ENCODE measurements at places on chromosomes 5 and 9. TPM values are rescaled to one million over a fixed set of nuclear protein-coding genes. Genes with fewer than 3 reads are reported as not detected.
A peak's percentile ranks its signal among the peaks of the same experiment; 100 is the strongest.

DNA sequence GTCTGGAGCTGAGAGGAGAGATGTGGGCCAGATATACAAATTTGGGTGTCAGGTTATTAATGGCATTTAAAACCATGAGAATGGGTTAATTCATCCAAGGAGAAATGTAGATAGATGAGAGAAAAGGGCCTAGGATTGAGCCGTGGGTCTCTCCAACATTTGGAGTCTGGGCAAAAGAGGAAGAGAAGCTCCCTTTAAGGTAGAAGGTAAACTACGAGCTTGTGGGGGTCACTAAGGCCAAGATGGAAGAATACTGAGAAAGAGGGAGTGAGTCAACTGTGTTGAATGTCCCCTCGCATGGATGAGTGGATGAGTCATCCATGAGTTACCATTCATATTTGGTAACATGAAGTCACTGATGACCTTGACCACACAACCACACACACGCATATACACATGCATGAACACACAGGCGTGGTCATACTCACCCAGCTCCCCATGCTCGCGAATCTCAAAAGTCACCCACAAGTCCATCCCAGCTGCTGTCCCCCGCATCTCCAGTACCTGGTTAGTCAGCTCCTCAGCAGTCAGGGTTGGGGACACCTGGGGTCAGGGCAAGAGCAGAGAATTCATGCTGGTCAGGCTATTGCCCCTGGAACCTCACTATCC, 6.8 kb upstream of the FCHSD1 start:
- peaks cover 3% of the 10 kb centered on the region for H3K36me3 ChIP-seq
- H3K4me1 ChIP-seq = peaks cover 8% of the 10 kb centered on the region
- no peak for DNase-seq
- H3K4me3 ChIP-seq = no peak overlapping the region
- peak overlapping the region; percentile 18 for H3K27ac ChIP-seq

- no peaks in the 10 kb centered on the region for H3K27me3 ChIP-seq
- no peak overlapping the region for H3K27ac ChIP-seq
- peaks cover 5% of the 10 kb centered on the region for H3K4me1 ChIP-seq
Observed at GRCh38 chr9:131049829-131050715, 41.1 kb downstream of the LAMC3 start.

GRCh38 chr5:32384621-32385020, 59.9 kb downstream of the ZFR start:
- H3K36me3 ChIP-seq = peaks cover 21% of the 10 kb centered on the region
- H3K4me1 ChIP-seq = peaks cover 3% of the 10 kb centered on the region
- no peaks in the 10 kb centered on the region for H3K27me3 ChIP-seq
- H3K4me3 ChIP-seq = no peak overlapping the region
- no peak for DNase-seq
- H3K27ac ChIP-seq = no peak overlapping the region

TMEM232 gene
- 3.8 TPM for total RNA-seq

OLFM1 gene
- 1.2 TPM for total RNA-seq

GPR150 gene
- total RNA-seq = 0.33 TPM

DNA sequence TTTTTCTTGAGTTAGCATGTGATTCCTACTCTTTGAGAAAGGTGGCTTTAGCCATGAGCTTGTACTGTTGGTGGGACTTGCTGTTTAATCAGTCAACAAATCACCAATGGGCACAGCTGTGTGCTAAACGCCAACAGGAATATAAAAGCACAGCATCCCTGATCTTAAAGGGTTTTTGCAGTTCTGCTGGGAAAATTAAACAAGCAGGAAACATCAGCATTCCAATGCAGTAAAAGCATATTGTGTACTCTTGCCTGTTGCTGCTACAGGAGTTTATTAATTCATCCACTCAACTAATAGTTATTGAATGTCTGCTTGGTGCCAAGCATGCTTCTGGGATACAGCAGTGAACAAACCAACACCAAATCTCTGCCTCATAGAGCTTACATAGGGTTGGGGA, 27.4 kb upstream of the F2RL1 start:
- peak overlapping the region; percentile 92 for H3K27ac ChIP-seq
- H3K4me3 ChIP-seq = no peak overlapping the region
- DNase-seq = no peak
- no peaks in the 10 kb centered on the region for H3K36me3 ChIP-seq
- H3K27me3 ChIP-seq = no peaks in the 10 kb centered on the region
- H3K4me1 ChIP-seq = peaks cover 55% of the 10 kb centered on the region

DNA sequence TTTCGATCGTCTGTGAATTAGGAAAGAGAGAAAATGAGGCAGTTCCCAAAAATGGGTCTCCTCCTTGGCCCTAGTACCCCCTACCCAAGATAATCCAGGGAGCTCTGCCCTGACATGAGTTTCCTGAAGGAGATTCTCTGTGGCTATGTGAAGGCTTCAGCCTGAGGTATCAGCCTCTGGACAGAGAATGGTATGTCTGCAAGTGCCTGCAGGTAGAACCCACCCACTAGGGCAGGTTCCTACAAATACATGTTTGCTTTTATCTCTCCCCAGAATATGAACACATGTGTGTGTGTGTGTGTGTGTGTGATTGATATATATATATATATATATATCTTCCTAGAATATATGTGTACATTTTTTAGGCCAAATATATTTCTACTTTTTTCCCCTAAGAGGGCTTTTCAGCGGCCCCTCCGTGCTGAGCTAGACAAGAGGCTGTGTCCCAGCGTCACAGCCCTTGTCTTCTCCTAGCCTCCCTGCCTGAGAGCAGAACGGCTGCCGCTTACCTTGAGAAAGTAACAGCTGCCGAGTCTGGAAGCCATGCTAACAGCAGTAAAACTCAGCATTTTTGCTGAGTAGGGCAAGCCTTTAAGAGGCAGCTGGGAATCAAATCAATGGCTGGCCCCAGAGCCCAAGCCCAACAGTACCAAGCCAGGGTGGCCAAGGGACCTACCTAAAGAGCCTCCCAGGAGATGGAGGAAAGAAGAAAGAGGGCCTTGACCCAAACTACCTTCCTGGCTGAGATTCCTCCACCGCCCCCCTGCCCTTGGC, 2.1 kb downstream of the BRINP1 start:
- no peak for DNase-seq
- peaks cover 43% of the 10 kb centered on the region for H3K27me3 ChIP-seq
- H3K4me1 ChIP-seq = peaks cover 13% of the 10 kb centered on the region
- no peaks in the 10 kb centered on the region for H3K36me3 ChIP-seq
- H3K4me3 ChIP-seq = no peak overlapping the region
- no peak overlapping the region for H3K27ac ChIP-seq

DNA sequence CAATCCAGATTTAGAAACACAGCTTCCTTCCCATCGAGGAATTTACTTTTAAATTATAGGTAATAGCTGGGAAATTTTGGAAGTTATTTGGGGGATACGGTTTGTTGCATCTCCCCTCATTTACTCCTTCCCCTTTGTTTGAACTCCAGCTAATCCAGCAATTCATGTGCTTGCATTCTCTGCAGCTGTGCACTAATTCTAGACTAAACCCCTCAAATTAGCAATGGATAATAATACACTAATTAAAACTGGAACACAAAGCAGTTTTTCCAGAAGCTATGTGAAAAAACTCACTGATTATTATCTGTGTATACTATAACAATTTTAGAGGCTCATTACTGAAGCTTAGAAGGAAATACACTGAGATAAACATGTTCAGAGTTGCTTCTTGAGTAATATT, 751.2 kb upstream of the ZNF608 start:
- no peak for DNase-seq
- H3K36me3 ChIP-seq = no peaks in the 10 kb centered on the region

RNF224 gene
- total RNA-seq = not detected

GRCh38 chr9:134843740-134844139, 36.9 kb upstream of the FCN2 start:
- peaks cover 11% of the 10 kb centered on the region for H3K4me1 ChIP-seq
- no peak for DNase-seq
- no peaks in the 10 kb centered on the region for H3K27me3 ChIP-seq
- peaks cover 33% of the 10 kb centered on the region for H3K36me3 ChIP-seq

- DNase-seq = no peak
- no peaks in the 10 kb centered on the region for H3K36me3 ChIP-seq
- H3K4me1 ChIP-seq = peaks cover 10% of the 10 kb centered on the region
- no peak overlapping the region for H3K4me3 ChIP-seq
- no peaks in the 10 kb centered on the region for H3K27me3 ChIP-seq
- no peak overlapping the region for H3K27ac ChIP-seq
Observed at GRCh38 chr5:56052735-56053134, 58.0 kb upstream of the IL6ST start.

TMEM252 gene
- total RNA-seq = not detected

DNA sequence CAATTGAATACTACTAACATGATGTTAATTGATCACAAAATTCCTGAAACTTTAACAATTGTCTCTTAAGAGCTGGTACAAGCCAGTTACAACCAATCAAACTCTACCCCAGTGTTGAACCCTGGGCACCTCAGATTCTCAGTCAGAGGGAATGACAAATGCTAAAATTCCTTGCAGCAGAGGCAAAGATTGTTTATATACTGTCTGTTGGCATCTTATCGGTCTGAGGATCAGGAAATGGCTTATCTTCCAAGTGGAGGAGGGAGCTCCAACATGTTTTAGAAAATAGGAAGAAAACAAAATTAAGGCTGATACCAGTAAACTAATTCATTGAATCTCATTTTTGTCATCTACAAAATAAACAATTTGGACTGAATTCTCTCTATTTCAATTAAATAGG, 527.8 kb upstream of the ZNF608 start:
- peaks cover 51% of the 10 kb centered on the region for H3K4me1 ChIP-seq
- H3K4me3 ChIP-seq = no peak overlapping the region
- no peaks in the 10 kb centered on the region for H3K36me3 ChIP-seq
- no peaks in the 10 kb centered on the region for H3K27me3 ChIP-seq

WWC1 gene
- 2.1 TPM for total RNA-seq

DNA sequence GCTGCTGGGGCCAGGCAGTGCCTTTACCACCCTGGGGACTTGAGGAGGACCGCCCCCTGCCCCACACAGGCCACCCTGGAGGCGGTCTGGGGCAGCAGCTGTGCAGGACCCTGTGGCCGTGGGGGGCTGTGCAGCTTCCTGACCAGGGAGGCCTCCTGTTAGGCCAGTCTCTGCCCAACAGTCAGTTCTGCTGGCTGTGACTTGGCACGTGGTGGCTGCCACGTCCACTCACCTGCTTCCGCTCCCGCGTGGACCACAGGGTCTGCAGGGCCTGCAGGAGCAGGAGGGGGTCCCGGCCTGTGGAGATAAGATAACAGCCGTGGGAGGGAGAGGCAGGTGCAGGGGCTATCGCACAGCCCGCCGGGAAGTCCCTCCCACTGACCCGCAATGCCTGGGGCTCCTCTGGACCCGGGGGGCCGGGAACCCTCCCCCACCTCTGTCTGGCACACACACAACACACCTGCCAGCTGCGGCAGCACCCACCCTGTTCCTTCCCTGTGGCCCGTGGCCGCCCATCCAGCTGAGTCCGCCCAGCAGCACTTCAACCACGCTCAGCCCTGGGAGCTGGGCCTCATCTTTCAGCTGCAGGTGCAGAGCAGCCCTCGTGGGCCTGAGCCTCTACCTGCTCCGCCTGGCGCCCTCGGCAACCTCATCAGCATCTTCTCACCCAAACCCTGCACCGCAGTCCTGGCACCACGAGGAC, 39.7 kb downstream of the EXD3 start:
- no peak overlapping the region for H3K27ac ChIP-seq
- peak; percentile 92 for DNase-seq
- H3K4me1 ChIP-seq = no peaks in the 10 kb centered on the region
- H3K4me3 ChIP-seq = no peak overlapping the region
- no peaks in the 10 kb centered on the region for H3K27me3 ChIP-seq

GRCh38 chr9:77449240-77450084, 198.7 kb downstream of the GNA14 start:
- no peak overlapping the region for H3K4me3 ChIP-seq
- peak overlapping the region; percentile 53 for H3K27ac ChIP-seq
- DNase-seq = no peak
- H3K4me1 ChIP-seq = peaks cover 25% of the 10 kb centered on the region
- H3K36me3 ChIP-seq = no peaks in the 10 kb centered on the region

SPINK5 gene
- 2.0 TPM for total RNA-seq

SLC31A1 gene
- total RNA-seq = 30.9 TPM

KIF2A gene
- total RNA-seq = 37.7 TPM

GRCh38 chr9:77856615-77857014, 175.0 kb downstream of the GNAQ start:
- no peaks in the 10 kb centered on the region for H3K27me3 ChIP-seq
- H3K27ac ChIP-seq = peak overlapping the region; percentile 24
- H3K36me3 ChIP-seq = peaks cover 3% of the 10 kb centered on the region
- no peak overlapping the region for H3K4me3 ChIP-seq

GRCh38 chr9:82989929-82990328, 73.0 kb downstream of the RASEF start:
- H3K4me1 ChIP-seq = peaks cover 20% of the 10 kb centered on the region
- no peak for DNase-seq
- H3K36me3 ChIP-seq = no peaks in the 10 kb centered on the region
- H3K27ac ChIP-seq = no peak overlapping the region

DNA sequence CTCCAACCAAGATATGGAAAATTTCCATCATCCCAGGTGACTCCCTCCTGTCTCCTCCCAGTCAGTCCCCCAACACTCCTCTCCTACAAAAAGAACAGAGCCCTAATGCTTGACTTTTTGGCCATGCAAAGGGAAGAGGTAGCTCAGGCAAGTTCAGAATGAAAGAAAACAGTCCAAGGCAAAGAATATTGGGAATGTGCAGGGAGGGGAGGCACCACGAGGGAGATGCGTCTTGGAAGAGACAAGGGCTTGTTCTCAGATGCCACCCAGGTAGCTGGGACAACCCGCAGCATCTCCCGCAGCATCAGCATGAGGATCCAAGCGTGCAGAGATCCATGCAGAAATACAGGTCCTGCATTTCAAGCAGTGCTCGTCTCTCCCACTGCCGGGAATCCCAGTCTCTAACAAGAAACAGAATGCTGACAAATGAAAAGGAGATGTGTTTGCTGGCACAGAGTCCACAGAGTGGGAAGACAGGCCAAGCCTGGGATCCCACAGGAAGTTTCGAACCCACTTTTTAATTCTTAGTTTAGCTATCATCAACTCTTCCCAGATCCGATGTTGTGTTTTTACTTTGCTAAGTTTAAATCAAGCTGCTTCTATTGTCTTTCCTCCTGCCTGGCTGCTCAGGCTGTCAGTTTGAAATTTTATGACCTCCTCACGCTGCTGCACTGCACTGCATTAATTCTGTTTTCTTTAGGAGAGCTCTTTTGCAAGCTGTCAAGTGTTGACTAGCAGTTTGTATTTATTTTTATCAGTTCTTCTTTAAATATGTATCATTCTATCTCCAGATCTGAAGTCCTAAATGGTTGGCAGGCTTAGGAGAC, 86.8 kb upstream of the OSMR start:
- no peak for DNase-seq
- no peaks in the 10 kb centered on the region for H3K36me3 ChIP-seq
- H3K4me3 ChIP-seq = no peak overlapping the region

OR1L4 gene
- not detected for total RNA-seq

Measured in chondrocyte (in vitro differentiated cells).